ENCODE measurements at places on chromosomes 11 and 22.

DNA sequence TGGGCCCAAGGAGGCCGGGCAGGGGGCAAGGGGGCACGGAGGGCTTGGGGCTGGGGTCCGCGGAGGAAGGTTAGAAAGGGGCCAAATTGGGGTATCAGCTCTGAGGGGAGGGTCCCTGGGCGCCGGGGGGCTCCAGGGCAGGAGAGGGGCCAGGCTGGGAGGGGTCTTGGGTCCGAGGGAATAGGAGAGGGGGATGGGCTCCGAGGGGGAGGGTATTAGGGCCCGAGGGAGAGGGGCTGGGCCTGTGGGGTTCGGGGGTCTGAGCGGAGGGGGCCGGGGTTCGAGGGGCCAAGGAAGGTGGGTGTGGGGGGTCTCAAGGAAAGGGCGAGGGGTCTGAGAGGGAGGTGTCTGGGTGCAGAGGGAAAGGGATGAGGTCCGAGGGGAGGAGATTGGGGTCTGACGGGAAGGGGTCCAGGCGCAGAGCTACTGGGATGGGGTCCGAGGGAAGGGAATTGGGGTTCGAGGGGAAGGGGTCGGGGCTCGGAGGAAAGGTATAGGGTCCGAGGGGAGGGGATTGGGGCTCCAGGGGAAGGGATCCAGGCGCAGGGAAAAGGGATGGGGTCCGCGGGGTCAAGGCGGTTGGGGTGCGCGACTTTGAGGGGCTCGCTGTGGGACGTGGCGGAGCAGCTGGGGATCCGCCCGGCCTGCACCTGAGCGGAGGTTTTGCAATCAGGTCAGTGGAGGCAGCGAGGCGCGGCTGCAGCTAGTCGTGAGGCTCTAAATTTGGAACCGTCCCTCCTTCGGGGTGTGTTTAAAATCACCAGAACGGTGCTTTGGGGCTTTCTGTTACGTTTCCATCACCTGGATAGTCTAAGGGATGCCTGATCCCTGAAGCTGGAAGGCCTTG is 728 bp downstream of the CTTN start:
- DNase-seq, result no peak

- DNase-seq, result no peak
Observed at GRCh38 chr11:10660323-10660722, 33.2 kb downstream of the IRAG1 start.

DNA sequence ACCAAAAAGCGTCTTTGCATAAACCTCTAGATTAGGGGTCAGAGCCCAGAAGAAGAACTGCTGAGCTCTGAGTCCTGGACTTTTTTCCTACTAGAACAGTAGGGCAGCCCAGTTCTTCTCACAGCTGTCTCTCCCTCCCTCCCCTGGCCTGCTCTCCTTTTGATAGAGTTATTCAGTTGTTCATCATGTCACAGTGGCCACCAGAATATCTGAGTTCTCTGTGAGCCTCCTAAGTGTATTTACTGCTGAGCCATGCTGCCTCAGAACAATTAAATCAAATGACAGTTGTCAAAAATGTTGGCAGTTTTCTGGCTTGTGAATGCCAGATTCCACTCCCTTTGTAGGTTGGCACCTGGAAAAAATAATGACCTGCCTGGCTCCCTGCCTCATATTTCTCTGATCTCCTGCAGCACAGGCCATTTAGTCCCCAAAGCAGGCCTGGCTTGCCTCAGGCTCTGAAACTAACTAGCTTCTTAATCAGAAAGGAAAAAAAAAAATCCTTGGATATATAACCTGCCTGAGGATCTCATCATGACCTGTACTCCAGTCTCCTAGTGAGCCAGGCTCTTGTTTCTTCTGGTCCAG is 377.4 kb upstream of the LARGE1 start:
- DNase-seq, result no peak

GRCh38 chr22:17319546-17319945 is 49.7 kb upstream of the CECR2 start:
- no peak for DNase-seq

DNA sequence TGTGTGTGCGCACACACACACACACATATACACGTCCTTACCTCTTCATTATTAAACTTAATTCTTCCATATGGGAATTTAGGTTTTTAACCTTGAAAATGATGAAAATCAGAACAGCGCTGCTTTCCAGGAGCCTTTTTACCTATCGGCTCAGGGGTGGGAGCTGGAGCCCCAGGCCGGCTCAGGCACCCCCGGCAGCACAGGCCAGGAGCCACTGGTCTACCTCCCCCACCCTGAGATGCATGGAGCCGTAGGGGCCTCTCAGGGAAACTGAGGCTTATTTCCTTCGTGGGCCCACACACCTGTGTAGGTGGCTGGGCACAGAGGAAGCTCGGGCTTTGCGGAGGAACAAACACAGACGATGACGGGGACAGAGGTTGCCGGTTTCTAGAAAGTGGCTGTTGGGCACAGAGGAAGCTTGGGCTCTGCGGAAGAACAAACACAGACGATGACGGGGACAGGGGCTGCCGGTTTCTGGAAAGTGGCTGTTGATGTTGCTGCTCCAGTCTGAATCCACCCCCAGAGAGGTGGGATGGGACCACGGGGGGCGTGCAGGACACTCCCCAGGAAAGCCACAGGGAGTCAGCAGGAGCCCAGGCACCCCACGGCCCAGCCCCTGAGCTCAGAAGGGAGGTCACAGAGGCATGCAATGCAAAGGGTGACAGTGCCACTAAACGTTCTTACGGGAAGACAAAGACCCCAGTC is 149.4 kb downstream of the BRD1 start:
- DNase-seq, result no peak

DNA sequence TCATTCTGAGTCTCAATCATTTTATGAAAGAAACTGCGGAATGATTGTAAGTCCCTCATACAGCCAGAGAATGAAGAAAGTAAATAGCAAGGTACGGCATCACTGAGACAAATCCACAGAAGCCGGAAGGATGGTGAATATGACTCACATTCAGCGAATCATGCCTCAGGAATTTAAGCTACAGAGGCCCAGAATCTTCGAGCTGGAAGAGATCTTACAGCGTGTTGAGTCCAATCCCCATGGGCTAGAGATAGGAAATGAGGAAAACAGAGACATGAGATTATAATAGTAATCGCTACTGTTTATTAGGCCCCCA is 173.2 kb downstream of the KIF18A start:
- DNase-seq, result no peak

DNA sequence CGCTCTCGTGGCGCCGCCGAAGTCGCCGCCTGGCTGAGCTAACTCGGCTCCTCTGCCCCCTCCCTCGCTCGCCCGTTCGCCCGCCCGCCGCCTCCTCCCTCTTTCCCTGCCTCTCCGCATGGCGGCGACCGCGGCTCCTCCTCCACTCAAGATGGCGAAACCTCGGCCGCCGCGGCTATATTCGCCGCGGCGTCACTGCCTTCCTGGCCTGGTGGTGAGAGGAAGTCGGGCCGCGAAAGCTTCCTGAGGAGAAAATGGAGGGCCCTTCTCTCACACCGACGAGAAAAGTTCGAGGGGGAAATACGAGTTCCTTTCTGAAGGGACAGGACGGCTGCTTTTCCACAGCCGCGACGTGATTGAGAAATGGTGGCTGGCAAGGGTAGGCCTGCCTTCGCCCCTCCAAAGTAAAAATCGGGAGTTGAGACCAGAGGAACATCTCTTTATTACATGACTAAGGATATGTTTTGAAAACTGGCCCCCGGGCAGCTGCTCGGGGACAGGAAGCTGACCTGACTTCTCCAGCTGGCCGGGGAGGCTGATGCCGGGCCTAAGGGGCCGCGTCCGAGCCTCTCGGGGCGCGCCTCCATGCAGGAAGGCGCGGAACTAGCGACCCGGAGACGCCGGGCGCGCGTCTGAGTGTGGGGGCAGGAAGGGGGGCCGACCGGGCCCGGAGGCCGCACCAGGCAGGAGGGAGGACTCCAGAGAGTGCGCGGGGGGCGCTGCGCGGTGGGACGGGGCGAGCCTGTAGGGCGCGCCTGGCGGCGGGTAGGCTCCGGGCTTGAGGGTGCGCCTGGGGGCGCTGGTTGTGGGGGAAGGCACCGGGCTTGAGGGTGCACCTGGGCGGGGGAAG is at the start of gene DDX6:
DDX6 (minus strand) TSS at position 54 of the 850 bp plus-strand sequence. CDS start 4,913 bp downstream, outside the sequence.
- no peak for DNase-seq

- no peak for DNase-seq
Observed at GRCh38 chr11:1916132-1916985, 3.1 kb upstream of the TNNT3 start.

- no peak for DNase-seq
Observed at GRCh38 chr11:34114471-34114870, 9.0 kb downstream of the NAT10 start.

- no peak for DNase-seq
Observed at GRCh38 chr22:41380993-41381328, 781 bp upstream of the TEF start.

- DNase-seq, result no peak
Observed at GRCh38 chr11:121449626-121450025, 2.5 kb upstream of the SORL1 start.

DNA sequence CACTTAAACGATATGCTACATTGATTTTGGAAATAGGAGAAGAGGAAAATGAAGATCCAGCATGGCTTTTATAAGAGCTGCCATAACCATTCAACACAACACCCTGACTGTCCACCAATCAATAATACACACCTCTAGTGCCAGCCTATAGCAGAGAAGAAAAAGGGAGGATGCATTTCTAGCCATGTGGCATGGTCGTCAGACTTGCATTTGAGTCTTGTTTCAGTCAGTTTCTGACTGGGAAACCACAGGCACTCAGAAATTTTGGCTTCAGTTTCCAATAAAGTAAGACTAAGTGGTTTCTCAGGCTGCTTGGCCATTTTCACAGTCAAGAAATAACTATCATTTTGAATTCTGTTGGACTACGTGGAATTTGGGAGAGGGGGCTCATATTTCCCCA is 523.5 kb upstream of the LRRC4C start:
- no peak for DNase-seq

GRCh38 chr11:19683141-19683805 is 29.4 kb upstream of the NAV2 start:
- DNase-seq, result no peak

GRCh38 chr11:133803026-133803425 is 42.3 kb downstream of the SPATA19 start:
- no peak for DNase-seq

DNA sequence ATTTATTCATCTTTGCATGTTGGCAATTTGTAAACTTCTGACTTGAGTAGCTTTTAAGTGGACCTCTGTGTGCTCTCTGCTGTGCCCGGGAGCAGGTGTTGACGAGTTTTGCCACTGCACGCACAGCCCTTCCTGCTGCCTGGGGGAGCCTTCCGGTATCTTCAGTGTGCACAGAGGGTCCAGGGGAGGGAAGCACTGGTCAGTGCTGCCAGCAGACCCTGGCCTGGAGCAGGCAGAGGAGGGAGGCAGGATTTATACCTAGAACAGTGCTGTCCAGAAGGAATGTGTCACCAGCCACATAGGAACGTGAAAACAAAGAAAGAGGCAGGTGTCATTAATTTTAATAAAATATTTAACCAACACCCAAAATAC is 403.6 kb downstream of the TBC1D22A start:
- no peak for DNase-seq

- DNase-seq, result no peak
Observed at GRCh38 chr11:117059611-117060148, 38.5 kb downstream of the SIK3 start.

- DNase-seq, result no peak
Observed at GRCh38 chr22:38733724-38734381, 21.9 kb downstream of the SUN2 start.

GRCh38 chr11:102469196-102469821 is 16.7 kb upstream of the TMEM123 start:
- no peak for DNase-seq

DNA sequence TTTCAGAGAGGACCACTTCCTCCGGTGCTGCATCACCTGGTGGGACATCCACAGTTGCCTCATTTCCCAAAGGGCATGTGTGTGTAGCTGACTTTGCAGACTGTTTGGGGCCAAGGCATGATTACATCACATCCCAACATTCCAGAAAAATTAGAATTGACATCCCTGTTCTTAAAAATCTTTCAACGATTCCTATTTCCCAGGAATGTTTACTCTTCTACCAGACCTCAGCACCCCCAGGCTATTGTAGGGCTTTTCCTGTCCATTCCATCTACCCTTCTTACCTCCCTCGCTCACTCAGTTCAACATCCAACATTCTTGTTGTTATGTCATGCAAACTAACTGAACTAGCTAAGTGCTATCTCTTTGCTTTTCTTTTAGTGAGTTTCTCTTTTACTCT is 37.3 kb downstream of the PIWIL4 start:
- DNase-seq, result no peak

GRCh38 chr22:38243007-38243765 is 29.6 kb downstream of the TMEM184B start:
- DNase-seq, result peak; percentile 72

- DNase-seq, result no peak
Observed at GRCh38 chr11:62953811-62954210, 31.0 kb downstream of the SLC22A6 start.

DNA sequence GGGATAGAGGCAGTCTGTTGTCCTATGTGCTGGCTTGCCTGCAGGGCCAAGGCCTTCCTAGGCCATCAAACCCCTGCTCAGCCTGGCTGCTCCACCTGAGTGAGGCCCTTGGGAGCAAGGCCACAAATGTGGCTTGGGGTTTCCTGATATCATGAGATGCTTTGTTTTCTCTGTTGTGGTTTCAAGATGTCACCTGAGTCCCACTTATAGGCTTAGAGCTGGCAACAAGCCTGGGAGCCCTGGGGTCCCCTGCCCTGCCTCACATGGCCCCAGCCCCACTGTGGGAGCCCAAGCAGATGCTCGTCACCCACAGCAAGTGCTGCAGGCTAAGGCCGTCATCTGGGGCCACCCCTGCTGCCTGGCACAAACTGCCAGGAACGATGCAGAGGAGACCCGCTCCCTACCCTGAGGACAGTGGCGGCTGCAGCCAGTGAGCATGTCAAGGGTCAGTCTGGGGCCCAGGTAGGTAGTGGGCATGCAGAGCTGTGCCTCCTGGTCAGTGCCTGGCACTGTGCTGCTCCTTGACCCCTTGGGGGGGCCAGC is 75.4 kb upstream of the KCNQ1OT1 start:
- DNase-seq, result no peak

DNA sequence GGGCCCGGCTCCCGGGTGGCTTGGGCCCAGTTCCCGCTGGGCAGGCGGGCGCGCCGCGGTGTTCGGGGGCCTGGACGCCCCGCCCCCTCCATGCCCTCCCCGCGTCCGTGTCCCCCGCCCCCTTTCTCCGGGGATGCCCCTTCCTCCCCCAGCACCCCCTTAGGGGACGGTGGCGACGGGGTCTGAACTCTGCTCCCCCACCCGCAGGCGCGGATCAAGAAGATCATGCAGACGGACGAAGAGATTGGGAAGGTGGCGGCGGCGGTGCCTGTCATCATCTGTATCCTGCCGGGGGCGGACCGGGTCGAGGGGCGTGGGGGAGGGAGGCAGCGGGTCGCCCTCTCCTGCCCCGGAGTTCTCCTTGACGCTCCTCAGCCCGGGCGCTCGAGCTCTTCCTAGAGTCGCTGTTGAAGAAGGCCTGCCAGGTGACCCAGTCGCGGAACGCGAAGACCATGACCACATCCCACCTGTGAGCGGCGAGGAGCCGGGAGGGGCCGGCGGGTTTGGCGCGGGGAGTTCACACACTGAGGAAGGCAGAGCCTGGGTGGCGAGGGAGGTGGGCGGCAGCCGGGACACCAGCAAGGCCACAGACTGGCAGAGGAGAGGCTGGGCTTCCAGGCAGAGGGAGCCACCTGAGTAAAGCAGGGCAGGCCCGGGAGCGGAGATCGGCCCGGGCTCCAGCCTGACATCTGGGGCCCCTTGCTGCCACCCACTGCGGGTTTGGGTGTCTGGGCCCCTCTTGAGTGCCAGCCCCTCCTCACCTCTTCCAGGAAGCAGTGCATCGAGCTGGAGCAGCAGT is 546 bp downstream of the DRAP1 start:
- DNase-seq, result no peak
